ENCODE measurements at places on chromosomes 4 and X. TPM values are rescaled to one million over a fixed set of nuclear protein-coding genes. Genes with fewer than 3 reads are reported as not detected.

DNA sequence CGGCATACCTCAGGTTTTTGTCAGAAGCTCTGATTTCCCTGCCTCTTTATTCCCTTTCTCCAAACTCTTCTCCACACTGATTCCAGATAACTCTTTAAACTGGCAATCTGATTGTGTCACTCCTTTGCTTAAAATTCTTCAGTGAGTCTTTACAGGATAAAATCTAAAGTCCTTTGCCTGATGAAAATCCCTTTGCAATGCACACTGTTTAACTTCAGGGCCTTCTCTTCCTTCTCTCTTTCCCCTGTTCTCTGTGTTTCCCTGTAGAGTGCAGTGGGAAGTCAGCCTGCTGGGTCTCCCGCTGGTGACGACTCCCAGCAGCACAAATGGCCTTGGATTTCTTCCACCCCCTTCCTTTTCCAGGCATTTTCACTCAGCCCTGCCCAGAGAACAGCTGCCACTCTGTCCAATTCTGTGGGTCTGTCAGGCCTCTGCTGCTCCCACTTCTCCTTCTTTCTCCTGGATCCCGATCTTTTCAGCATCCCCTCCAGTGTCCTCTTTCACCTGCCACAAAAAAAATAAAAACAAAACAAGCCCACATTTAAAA, 189.9 kb upstream of the NWD2 start:
- no peaks in the 10 kb centered on the region for H3K27me3 ChIP-seq
- H3K27ac ChIP-seq, result no peak overlapping the region
- H3K4me1 ChIP-seq, result no peaks in the 10 kb centered on the region
- H3K36me3 ChIP-seq, result no peaks in the 10 kb centered on the region
- no peak for DNase-seq

GRCh38 chrX:150531467-150531866, 37.0 kb upstream of the MTM1 start:
- no peaks in the 10 kb centered on the region for H3K36me3 ChIP-seq
- peaks cover 3% of the 10 kb centered on the region for H3K4me1 ChIP-seq
- no peak overlapping the region for H3K4me3 ChIP-seq
- H3K27ac ChIP-seq, result no peak overlapping the region
- no peak for DNase-seq

DNA sequence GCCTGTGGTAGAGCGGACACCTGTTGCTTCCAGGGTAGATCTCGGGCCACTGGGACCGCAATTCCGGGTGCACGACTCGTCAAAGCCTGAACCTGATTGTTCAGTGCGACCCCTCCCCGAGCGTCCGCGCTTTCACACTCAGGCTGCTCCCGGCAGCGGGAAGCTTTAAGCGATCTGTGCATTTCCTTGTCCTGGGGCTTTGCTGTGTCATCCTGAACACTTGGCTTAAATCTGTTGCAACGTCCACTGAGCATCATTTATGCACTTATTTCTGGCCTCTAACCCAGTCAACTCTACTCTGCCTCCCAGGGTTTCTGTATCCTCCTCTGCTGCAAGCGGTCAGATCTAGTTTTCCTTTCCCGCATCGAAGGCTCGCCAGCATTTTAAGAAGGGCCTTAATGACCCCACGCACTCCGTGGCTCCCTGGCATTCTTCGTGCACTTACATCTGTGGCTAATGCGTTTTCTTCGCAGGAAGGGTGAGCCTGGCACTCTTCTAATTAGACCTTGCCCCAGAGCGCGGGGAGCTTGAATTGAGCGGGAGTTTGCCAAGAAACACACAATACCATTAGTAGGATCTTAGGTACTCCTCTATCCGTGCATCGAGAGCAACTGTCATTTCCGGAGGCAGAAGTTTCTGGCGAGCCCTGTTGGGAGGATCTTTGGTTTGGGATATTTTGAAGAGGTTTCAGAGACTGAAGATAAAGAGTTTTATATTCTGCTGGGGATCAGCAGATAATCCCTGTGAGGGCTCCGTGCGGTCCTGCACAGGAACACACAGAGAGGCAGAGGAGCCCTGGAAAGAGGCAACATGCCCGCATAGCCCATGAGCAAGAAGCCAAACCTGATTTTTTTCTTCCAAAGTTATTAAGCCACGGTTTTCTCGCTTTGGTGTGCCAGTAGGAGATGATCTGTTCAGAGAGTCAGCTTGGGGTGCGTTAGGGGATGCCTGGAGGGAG, 654 bp upstream of the DDIT4L start:
- H3K36me3 ChIP-seq, result no peaks in the 10 kb centered on the region
- no peak overlapping the region for H3K27ac ChIP-seq
- DNase-seq, result peak; percentile 25
- peaks cover 5% of the 10 kb centered on the region for H3K4me1 ChIP-seq
- peak overlapping the region; percentile 74 for H3K4me3 ChIP-seq

DNA sequence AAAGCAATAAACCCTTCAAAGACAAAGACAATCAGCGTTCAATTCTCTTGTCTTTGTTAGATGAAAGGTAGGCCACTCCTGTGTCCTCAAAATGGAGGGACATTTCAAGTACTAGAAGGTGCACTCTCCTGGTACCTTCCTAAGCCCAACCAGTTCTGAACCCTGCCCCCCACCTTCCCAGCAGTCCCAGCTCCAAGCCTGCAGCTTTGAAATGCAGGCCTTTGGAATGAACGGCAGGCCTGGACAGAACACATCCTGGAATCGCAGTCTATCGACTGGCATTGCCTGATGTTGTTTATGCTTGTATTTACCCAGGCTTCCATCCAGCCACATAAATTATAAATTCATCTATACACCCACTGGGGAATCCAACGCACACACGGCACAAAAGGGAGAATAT, 47.4 kb downstream of the RASGEF1B start:
- H3K4me1 ChIP-seq, result no peaks in the 10 kb centered on the region
- H3K36me3 ChIP-seq, result no peaks in the 10 kb centered on the region
- H3K27ac ChIP-seq, result no peak overlapping the region
- no peaks in the 10 kb centered on the region for H3K27me3 ChIP-seq
- DNase-seq, result no peak

GRCh38 chr4:106344647-106344970, 24.0 kb downstream of the GIMD1 start:
- no peak overlapping the region for H3K4me3 ChIP-seq
- no peak overlapping the region for H3K27ac ChIP-seq
- DNase-seq, result no peak
- H3K27me3 ChIP-seq, result no peaks in the 10 kb centered on the region
- H3K4me1 ChIP-seq, result peaks cover 2% of the 10 kb centered on the region
- no peaks in the 10 kb centered on the region for H3K36me3 ChIP-seq

DNA sequence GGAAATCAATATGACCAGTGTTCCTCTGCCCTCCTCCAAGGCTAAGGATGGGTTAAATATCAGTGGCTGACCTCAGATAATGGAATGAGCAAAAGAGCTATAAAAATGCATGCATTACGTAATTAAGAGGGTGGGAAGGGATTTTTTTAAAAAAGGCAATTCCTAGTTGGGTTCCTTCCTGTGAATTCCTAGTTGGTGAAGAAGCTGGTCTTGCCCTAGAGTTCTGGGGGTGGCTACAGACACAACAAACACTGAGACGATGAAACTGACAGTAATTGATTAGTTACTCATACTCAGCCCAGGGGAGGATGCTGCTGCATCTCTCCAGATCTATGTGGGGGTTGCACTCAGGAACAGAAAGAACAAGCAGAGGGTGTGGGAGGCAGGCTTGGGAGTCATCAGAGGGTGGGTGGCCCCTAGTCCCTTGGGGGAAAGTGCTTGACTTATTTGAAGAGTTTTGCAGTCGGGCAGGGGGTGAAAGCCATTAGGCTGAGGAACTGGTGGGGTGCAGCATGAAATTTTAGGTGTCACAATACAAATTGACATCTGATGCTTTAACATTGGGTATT, 662.0 kb upstream of the FRG1 start:
- H3K36me3 ChIP-seq, result no peaks in the 10 kb centered on the region
- H3K4me1 ChIP-seq, result no peaks in the 10 kb centered on the region
- H3K27ac ChIP-seq, result no peak overlapping the region
- no peak for DNase-seq
- H3K4me3 ChIP-seq, result no peak overlapping the region
- no peaks in the 10 kb centered on the region for H3K27me3 ChIP-seq

GRCh38 chr4:149164282-149164681, 651.4 kb downstream of the IQCM start:
- no peak for DNase-seq
- H3K27me3 ChIP-seq, result no peaks in the 10 kb centered on the region
- no peak overlapping the region for H3K27ac ChIP-seq

The STK32B gene
- 0.86 TPM for total RNA-seq

The CLCN4 gene
- total RNA-seq, result 3.1 TPM

The SGCB gene
- 32.7 TPM for total RNA-seq

The PDE6B gene
- 1.4 TPM for total RNA-seq

The TCEAL2 gene
- 37.5 TPM for total RNA-seq

The SYN1 gene
- 1.2 TPM for total RNA-seq

The PDZD4 gene
- 0.83 TPM for total RNA-seq

The BEX2 gene
- total RNA-seq, result 55.8 TPM

The SMR3B gene
- total RNA-seq, result not detected

The GAGE12F gene
- not detected for total RNA-seq

The RAB39B gene
- 0.30 TPM for total RNA-seq

The CCKAR gene
- not detected for total RNA-seq

The SLC16A2 gene
- total RNA-seq, result 41.4 TPM
